ENCODE measurements at places on chromosomes 13 and 19.
A peak's percentile ranks its signal among the peaks of the same experiment; 100 is the strongest.

GRCh38 chr13:111115965-111116521 lies 933 bp downstream of the ARHGEF7 start:
- DNase-seq: no peak

DNA sequence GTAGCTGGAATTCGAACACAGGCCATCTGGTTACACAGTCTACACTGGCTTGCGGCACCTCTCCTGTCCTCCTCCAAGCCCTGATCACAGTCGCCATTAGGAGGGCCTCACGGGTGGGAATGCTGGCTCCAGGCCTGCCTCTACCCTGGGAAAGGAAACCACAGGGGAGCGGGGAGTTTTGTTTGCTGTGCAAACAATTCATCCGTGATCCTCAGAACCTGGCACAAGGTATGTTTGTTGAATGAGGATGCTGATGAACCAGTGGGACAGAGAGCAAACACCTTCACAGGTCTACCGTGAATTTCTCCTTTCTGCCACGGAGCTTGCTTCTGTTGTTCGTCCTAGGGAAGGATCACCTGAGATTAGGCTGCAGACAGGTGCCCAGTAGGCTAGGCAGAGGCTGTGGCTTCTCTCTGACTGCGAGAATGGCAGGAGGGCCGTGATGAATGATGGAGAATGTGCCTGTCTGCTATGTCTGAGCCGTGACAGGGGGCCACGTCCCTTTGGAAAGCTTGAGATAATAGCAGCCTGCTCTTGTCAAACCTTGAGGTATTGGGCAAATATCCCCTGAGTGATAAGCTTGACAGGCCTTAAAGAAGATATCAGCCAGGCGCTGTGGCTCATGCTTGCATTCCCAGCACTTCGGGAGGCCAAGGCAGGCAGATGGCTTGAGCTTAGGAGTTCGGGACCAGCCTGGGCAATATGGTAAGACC lies 36.7 kb downstream of the PIN1 start:
- DNase-seq: no peak

- no peak for DNase-seq
Observed at GRCh38 chr13:50574731-50575130, 268.8 kb downstream of the DLEU7 start.

DNA sequence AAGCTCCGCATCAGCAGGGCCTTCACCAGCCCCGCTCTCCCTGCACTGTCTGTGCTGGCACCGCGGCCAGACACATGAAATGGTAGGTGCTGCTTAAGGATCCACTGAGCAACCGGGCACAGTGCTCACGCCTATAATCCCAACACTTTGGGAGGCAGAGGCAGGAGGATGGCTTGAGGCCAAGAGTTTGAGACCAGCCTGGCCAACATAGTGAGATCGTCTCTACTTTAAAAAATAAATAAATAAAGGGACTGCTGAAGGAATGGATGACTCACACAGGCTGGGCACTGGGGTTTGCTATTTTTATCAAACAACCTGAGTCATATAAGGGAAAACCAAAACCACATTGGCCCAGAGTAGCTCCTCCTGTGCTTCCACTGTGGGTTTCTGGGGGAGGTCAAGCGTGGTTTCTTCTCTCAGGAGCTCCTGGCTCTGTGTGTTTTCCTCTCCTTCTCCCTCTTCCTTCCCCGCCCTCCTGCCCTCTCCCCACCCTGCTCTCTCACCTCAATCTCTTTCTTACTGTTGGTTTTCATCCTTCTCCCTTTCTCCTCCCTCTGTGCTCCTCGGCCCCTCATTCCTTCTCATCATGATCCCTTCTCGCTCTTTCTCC lies 21.3 kb downstream of the VRK3 start:
- DNase-seq: no peak

- no peak for DNase-seq
Observed at GRCh38 chr13:39422845-39423565, 180.0 kb downstream of the LHFPL6 start.

DNA sequence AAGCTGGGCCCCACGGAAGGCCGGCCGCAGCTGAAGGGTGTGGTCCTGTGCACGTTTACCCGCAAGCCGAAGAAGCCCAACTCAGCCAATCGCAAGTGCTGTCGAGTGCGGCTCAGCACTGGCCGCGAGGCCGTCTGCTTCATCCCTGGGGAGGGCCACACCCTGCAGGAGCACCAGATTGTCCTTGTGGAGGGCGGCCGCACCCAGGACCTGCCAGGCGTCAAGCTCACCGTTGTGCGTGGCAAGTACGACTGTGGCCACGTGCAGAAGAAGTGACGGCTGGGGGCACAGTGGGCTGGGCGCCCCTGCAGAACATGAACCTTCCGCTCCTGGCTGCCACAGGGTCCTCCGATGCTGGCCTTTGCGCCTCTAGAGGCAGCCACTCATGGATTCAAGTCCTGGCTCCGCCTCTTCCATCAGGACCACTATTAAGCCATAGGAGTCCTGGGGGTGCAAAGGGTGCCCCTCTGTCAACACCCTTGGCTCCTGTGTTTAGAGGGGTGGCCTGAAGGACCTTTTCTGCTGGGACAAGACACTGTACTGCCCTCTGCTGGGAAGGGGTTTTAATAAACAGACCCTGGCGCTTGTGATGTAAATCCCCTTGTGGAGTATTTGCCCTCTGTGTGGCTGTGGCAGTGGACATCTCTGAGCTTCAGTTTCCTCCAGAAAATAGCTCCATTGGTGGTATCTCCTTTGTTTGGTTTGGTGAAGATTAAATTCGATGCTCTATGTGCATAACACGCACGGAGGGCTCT lies 1.9 kb downstream of the MRPS12 start:
- peak; percentile 32 for DNase-seq

GRCh38 chr13:38880397-38880796 lies 110.2 kb downstream of the STOML3 start:
- no peak for DNase-seq

DNA sequence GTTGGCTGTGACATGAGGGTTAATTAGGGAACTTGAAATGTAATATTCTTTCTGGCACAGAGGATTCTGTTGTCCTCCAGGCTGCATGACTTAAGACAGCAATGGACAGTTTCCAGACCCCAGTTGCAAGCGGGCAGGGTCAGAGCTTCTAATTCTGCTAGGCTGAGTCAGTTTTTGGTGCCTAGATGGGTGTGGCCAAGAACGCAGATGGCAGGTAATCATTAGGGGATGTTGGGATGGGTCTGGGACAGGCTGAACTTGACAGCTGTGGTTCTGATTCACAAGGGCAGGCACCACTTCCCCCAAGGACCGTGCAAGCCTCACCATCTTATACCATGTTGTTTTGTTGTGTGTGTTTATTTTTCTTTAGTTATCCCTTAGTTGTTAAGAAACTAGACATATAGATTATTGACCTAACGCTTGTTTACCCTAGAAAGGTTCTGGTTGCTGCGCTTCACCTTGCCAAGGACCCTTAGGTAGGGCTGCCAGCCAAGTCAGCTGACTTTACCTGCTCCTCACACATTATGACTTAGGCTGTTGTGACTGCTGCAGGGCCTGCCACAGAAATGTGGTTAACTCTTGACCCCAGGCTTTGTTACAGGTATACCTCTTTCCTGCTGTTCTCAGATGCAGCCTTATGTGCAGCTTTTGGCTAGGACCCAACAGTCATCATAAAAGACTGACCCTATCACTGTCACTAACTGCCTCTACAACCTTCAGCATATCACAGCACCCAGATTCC lies 117.7 kb upstream of the KLF12 start:
- DNase-seq: peak; percentile 10

DNA sequence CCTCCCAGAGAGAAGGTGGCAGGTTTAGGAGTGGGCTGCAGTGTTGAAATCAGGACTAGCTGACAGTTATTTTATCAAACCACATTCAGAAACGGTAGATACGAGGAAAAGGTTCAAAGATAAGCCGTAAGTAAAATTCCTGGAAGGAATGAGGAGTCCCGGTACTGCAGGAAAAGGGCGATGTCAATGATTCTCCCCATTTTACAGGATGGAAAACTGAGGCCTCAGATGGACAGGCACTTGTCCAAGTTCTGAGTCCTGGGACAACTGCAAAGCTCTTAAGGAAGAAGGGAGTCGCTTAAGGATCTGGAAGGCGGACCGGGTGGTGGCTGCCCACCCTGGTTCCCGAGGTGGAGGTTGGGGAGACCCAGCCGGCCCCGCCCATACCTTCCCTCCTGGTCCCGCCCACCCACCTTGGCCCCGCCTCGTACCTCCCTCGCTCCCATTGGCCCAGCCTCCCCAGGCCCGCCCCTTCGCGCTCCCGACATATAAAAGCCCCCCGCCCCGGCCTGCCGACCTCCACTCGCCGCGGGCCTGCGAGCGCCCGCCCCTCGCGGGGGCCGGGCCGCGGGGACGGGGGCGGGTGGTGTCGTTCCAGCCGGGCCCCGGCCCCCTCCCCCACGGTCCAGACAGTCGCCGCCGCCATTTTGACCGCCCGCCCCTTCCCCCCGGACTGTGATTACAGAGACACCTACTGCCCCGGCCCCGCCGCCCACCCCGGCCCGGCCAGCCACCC lies 603 bp downstream of the RFX1 start:
- DNase-seq: peak; percentile 90

DNA sequence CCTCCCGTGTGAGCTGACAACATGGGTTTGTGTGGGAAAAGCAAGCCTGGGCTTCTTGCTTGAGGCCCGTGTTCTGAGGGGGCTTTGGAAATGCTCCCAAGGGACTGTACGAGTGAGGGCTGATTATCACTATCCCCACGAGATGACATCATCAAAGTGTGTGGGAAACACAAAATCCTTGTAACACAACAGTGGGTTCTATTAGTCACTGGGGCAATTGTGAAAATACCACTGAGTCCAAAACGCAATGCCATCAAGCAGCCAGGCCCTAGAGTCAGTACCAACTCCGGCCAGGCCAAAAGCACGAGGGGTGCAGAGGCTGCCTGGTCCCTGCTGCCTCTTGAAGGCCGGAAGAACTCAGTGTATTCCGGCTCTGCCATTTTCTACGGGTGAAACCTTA lies 29.6 kb downstream of the CAPS start:
- DNase-seq: no peak

GRCh38 chr19:4304538-4305256 lies at the start of gene FSD1:
Gene FSD1 (plus strand): TSS chr19:4304598. CDS start chr19:4304747, 149 bp downstream.
- DNase-seq: peak; percentile 51

GRCh38 chr13:40094056-40094455 lies 438.6 kb downstream of the COG6 start:
- no peak for DNase-seq

DNA sequence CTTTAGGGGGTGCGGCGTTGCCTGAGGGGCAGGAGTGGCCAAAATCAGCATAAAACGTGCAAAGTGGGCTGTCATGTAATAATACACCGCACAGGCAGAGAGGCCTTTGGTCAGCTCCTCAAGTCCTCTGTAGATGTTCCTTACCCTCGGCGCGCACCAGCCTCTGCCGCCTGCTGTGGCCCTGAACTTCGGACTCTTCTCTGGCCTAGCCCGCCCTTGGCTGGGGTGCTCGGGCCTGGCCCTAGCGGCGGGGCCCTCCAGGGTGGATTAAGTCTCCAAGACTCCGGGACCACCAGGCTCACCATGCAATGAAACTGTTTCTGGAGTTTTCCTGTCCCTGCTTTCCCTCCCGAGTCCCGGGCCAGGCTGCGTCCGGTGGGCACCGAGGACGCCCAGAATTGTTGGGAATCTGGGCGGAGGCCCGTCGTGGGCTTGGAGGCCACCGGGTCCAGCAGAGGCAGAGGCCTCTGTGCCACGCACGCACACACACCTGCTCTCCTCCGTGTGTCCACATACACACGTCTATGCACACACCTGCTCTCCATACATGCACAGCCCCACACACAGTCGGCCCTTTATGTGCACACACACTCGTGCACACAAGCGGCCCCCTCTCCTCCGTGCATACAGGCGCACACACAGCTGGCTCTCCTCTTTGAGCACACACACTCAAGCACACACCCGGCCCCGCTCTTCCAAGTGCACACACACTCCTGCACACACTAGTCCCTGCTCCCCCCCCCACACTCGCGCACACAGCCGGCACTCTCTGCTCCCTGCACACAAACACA lies 1.5 kb upstream of the TFDP1 start:
- no peak for DNase-seq

- DNase-seq: no peak
Observed at GRCh38 chr13:20709782-20710181, 6.3 kb downstream of the IL17D start.

DNA sequence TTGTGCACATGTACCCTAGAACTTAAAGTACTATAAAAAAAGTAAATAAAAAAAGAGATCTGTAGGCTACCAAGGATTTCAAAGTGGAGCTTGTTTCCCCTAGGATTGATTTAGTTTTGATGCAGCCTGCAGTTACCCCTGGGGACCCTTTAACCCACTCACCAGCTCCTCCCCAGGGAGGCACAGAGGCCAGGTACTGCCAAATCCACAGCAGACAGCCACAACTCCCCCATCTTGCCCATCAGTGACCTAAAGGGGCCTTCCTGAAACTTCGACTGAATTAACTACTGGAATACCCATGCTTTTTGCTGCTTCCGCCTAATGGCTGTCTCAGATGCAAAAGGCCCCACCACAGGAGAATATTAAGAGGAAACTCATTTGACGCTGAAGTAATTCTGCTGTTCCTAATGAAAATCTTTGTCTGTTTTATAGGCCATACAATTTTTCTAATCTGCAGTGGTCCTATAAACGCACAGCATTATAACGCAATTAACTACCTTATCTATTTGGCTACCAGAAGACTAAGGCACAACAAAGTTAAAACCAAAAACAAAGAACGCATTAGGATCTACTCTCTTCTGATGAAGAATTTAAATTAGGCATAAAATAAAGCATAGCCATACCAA lies 95.0 kb downstream of the FOXO1 start:
- DNase-seq: no peak

DNA sequence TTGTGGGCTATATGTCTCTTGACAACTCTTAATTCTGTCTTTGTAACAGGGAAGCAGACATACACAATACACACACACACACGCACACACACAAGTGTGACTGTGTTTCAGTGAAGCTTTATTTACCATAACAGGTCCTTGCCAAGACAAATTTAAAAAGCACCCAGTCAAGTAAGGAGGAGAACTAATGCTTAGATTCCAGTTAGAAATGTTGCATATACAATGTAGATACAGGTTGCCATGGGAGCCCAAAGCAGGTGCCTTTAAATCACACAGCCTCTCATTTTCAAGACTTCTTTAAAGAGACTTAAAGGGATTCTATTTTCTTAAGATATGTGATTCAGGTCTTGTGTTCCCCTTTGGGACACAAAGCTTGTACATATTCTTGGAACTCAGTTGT lies 1551.9 kb downstream of the EFNB2 start:
- no peak for DNase-seq

- DNase-seq: no peak
Observed at GRCh38 chr19:13302526-13303270, 152.5 kb downstream of the IER2 start.

GRCh38 chr19:5369962-5370367 lies 29.4 kb upstream of the PTPRS start:
- DNase-seq: peak; percentile 33

GRCh38 chr13:99153219-99153618 lies 47.4 kb upstream of the UBAC2 start:
- no peak for DNase-seq

Measured in activated gamma-delta T cell treated with Interleukin-2 at 50 U/mL for 16 hours (primary cell).